ENCODE measurements at places on chromosomes 3 and 15. TPM values are rescaled to one million over a fixed set of nuclear protein-coding genes. Genes with fewer than 3 reads are reported as not detected.

The SCAANT1 gene
- polyA plus RNA-seq = not detected

The FAM81A gene
- polyA plus RNA-seq = 12.4 TPM

The AVEN gene
- 4.5 TPM for polyA plus RNA-seq

The MAP2K5 gene
- 11.4 TPM for polyA plus RNA-seq

The GOLGA8G gene
- polyA plus RNA-seq = not detected

The ECE2 gene
- polyA plus RNA-seq = not detected

The COL8A1 gene
- polyA plus RNA-seq = not detected

The FBXL2 gene
- 0.33 TPM for polyA plus RNA-seq

The PLA2G4E gene
- not detected for polyA plus RNA-seq

The SKOR1 gene
- polyA plus RNA-seq = not detected

The MORC1 gene
- polyA plus RNA-seq = 0.12 TPM
